SW480 (cell line): ENCODE measurements at places on chromosomes 1 and 21.

GRCh38 chr1:231075497-231075896 is 35.4 kb upstream of the FAM89A start:
- DNase-seq: no peak

DNA sequence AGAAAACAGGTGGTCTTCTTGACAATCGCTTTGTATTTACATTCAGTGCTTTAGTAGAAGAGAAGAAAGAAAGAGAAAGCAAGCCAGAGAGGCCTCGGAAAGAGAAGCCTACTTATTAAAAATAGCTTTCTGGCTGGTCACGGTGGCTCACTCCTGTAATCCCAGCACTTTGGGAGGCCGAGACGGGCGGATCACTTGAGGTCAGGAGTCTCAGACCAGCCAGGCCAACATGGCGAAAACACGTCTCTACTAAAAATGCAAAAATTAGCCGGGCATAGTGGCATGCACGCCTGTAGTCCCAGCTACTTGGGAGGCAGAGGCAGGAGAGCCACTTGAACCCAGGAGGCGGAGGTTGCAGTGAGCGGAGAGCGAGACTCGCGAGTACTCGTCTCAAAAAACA is 1.8 kb upstream of the SLC19A2 start:
- DNase-seq: no peak

DNA sequence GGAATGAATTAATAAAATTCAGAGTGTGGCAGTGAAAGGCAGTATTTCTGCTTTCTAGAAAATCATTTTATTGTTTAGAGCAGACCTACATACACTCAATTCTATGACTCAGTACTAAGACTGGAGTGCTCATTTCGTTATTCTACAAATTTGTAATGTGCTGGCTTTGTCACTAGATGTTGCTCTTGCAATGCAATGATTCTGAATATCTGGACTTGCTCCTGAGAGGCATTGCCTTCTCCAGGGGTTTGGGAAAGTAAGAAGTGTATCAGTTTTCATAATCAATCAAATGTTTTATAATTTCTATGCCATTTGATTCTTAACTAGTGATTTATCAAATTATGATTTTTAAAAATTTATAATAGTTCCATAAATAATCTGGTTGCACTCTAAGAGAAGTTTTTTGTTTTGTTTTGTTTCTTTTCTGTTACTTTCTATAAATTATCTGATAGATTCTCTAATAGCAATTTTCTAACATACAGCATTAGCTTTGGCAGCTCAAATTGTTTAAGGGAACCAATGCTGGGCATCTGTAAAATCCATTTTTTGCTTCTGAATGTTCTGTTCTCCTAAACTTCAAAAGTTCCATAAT is 280.5 kb upstream of the SGIP1 start:
- DNase-seq: peak; percentile 62

GRCh38 chr1:53645690-53646078 is 93.3 kb downstream of the GLIS1 start:
- no peak for DNase-seq

DNA sequence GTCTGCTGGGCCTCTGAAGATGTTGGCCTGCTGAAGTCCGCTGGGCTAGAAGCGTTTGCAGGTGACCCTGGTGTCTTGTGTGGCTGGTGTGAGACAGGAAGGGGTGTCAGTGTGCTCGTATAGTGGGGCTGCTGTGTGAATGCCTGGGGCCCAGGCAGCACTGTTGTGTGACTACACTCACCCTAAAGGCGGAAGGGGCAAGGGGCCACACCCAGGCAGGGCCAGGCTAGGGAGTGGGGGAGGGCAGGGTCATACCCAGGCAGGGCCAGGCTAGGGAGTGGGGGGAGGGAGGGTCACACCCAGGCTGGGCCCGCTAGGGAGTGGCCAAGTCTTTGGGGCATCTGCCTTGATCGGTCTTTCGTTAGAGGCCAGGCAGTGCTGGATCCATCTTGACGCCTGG is 25.0 kb downstream of the PDXK start:
- no peak for DNase-seq

DNA sequence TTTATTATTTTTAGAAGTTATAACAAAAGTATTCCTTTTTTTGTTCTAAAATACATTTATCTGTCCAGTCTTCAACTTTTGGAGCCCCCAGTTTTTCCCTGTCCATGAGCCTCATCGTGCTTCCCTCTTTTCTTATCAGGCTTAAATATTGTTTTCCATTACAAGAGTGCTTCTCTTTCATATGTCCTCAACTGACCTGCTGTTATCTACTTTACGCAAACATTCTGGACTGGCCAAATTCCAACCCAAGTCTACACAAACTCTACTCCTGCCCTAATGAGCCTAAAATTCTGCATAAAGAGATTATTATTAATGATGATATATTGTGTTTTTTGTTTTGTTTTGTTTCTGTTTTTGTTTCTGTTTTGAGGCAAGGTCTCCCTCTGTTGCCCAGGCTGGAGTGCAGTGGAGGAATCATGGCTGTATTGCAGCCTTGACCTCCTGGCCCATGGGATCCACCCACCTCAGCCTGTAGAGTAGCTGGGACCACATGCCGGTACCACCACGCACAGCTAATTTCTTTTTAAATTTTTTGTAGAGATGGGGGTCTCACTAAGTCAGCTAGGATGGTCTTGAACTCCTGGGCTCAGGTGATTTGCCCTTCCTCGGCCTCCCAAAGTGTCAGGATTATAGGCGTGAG is 318.8 kb upstream of the NEGR1 start:
- no peak for DNase-seq

- no peak for DNase-seq
These were observed 21.3 kb downstream of the CCDC30 start for GRCh38 chr1:42484382-42484781.

DNA sequence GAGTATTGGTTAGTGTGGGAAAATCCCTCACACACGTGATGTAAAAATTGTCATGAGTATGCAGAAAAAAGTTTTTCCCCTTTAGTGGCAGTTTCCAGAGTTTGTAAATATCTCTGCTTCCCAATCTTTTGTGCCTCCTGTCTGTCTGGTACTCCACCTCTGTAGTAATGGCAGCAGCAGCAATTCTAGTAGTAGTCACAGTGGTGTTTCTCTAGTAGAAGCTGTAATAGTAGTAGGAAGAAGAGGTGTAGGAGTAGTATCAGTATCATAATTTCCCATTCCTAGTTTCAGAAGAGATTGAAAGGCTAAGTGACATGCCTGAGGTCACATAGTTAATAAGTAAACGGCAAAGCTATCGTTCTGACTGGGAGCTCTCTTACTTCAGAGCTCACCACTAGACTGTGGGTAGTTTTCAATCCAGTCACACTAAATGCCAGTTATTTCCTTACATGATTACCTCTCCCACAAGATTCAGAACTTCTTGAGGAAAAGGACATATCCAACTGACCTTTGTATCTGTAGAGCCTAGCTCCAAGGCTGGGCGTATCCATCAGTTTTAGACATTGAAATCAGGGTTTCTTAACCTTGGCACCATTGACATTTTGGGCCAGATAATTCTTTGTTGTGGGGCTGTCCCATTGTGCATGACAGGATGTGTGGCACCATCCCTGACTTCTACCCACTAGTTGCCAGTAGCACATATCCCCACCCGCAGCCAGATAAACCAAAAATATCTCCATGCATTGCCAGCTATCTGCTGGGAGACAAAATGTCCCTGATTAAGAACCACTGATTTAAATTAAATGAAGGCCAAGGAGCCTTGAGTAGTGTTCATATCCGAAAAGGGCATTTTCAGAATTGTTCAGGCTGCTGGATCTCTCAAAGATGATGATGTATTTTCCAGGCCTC is 135.9 kb downstream of the FGGY start:
- DNase-seq: peak; percentile 71

- no peak for DNase-seq
These were observed 96.9 kb upstream of the AKT3 start for GRCh38 chr1:243946946-243947345.

DNA sequence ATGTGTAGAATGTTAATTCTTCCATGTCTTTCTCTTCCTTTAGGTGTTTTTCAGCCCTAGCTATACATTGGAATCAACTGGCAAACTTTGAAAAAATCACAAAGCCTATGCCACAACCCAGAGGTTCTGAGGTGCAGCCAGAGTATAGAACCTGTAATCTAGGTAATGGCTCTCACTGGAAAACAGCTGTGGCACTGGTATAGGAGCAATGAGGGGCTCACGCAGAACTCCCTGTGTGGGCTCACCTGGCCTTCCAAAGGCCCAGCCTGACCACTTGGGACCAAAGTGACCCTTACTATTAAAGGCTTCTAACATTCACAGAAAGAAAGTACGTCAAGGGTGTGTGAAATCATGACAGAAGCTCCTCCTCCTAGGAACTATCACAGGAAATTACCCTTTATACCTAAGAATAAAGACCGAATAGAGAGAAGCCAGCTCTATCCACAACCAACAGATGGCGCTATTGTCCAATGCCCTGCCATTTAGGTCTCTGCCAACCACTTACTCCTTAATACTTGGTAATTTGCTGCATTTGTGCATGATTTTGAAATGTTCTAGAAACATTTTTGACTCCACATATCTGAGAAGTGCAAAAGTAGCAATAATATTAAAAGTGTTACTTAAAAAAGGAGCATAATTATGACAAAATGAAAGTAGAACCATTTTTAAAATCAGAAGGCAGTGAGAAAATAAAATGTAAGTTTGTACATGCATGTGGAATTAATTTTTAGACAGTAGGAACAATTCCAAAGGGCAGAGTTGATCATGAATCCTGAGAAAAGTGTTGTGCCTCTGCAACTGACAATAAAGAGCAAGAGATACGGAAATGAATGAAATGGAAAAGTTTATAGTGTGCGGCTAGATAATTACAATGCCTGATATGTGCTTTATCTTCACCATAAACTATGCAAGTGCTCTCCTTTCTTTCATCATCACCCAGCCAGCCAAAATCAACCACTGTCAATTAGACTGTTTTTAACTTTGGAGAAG is 93.1 kb upstream of the HAO2 start:
- peak; percentile 67 for DNase-seq

GRCh38 chr1:203296460-203297073 is 8.8 kb upstream of the BTG2 start:
- no peak for DNase-seq

DNA sequence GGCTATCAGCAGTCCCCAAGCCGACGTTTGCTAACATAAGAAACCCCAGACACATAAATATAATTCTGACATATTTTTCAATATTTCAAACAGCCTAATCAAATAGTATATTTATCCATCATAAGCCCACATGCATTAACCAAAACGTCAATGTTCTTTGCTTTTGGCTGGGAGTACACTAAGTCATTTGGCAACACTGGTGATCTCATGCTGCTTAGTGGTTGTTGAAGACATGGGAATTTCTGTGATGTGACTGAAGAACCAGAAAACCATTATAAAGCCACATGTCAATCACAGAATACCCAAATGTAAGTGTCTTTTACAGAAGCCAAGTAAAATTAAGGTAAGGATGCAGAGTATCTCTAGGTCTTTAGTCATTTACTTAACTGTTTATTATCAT is 57.6 kb downstream of the PLPPR5 start:
- no peak for DNase-seq

GRCh38 chr1:219081943-219082925 is 91.4 kb upstream of the LYPLAL1 start:
- DNase-seq: no peak

DNA sequence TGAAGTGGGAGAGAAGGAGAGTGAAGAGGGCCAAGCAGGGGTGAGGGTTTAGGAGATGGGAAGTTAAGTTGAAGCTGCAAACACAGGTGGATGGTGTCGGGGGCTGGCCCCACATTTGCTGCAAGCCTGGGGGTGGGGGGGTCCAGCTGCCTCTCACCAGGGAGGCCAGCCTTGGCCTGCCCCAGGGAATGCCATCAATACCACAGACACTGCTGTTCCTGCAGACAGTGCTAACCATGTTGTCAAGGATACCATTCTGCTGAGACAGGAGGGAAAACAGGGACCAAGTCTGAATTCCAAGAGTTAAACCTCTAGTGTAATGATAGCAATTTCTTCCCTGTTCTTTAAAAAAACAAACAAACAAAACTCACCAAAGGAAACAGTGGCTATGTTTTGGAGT is 8.0 kb downstream of the MECR start:
- no peak for DNase-seq

DNA sequence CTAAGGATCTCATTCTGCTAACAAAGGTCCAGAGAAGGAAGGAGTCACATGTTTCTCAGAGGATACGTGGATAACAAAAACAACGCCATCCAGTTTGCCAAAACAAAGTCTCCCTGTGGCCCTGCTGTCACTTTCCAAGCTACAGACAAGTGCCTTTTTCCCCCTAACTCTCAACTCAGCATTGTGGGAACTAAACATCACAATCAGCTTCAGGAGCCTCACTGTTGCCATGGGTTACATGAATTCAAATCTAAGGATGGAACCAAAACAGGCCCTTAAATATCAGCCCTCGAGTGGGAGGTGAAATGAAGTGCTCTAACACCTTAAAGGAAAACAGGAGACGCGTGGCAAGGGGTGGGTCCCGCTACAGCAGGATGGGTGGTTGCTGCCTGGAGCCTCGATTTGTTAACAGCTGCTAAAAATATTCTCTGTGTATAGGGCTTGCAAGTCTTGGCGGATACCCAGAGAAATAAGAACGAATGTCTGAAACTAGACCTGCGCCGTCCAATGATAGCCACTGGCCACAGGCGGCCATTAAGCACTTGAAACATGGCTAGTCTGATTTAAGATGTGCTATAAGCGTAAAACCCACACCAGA is 66.4 kb upstream of the SOD1 start:
- DNase-seq: no peak

- no peak for DNase-seq
These were observed 283.0 kb downstream of the LRRIQ3 start for GRCh38 chr1:73914951-73915350.

GRCh38 chr1:153312570-153313186 is at the start of gene PGLYRP3:
Gene PGLYRP3, minus strand, starts transcription at chr1:153312952. Its CDS starts 2,287 bp downstream, at chr1:153310665.
- DNase-seq: no peak

GRCh38 chr21:36509973-36510664 is 30.2 kb upstream of the CLDN14 start:
- no peak for DNase-seq

DNA sequence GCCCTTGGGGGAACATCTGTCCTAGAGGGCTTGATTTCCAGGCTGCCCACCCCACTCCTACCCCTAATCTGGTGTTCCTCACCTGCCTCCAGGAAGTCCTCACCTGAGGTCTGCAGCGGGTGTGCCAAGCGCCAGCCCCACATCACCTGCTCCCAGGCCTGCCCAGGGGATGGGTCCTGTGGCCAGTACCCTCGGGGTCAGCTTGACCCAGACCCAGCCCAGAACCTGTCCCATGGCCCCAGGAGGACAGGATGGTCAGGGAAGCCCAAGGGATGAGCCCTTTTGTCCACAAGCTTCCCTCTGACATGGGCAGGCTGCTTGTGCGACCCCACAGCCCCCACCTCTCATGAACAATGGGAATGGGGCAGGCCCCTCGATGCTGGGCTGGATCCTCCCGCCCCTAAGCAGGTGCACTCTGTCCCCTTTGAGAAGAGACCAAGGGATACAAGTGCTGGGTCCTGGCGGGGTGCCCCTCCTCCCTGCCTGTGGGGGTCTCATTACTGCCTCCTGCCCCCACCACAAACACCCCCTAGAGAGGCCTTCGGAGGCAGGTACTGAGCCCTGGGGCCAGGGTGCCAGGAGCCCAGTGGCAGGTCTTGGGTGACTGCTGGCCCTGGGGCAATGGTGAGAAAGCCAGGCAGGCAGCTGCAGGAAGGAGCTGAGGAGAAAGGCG is 3.2 kb downstream of the MIB2 start:
- DNase-seq: no peak

GRCh38 chr1:198128533-198128932 is 28.3 kb upstream of the NEK7 start:
- DNase-seq: no peak

GRCh38 chr1:228341450-228341813 is 65.2 kb downstream of the TRIM11 start:
- no peak for DNase-seq
